ENCODE measurements at places on chromosomes 6 and 20.

- DNase-seq: no peak
These were observed 19.9 kb upstream of the DEK start for GRCh38 chr6:18284261-18284660.

GRCh38 chr6:163338671-163339405 lies 75.7 kb upstream of the QKI start:
- DNase-seq: no peak

GRCh38 chr6:128767150-128767549 lies 115.8 kb upstream of the LAMA2 start:
- DNase-seq: no peak

- no peak for DNase-seq
These were observed 511.8 kb upstream of the JARID2 start for GRCh38 chr6:14734052-14734415.

GRCh38 chr6:51855310-51856082 lies 231.9 kb downstream of the PKHD1 start:
- DNase-seq: peak; percentile 64

GRCh38 chr6:47131773-47132172 lies 89.6 kb upstream of the ADGRF1 start:
- DNase-seq: no peak

- DNase-seq: no peak
These were observed 141.1 kb upstream of the CITED2 start for GRCh38 chr6:139515511-139515910.

DNA sequence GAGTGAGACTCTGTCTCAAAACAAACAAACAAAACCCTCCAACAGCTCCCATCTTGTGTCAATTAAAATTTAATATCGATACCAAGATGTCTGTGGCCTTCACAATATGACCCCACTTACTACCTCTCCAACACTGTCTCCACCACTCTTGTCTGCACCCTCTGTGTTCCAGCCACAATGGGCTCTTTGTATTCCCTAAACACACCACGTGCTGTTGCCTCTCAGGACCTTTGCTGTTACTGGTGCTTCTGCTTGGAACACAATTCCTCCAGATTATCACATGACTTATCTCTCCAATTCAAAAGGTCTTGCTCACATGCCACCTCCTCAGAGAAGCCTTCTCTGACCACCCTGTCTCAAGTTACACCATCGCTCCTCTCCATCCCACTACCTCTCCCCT lies 6.0 kb upstream of the HCK start:
- no peak for DNase-seq

GRCh38 chr6:52513464-52513863 lies 63.4 kb downstream of the TRAM2 start:
- DNase-seq: no peak

- no peak for DNase-seq
These were observed 67.5 kb downstream of the MTHFD1L start for GRCh38 chr6:150932996-150933395.

GRCh38 chr6:156534594-156534993 lies 242.6 kb upstream of the ARID1B start:
- DNase-seq: no peak

DNA sequence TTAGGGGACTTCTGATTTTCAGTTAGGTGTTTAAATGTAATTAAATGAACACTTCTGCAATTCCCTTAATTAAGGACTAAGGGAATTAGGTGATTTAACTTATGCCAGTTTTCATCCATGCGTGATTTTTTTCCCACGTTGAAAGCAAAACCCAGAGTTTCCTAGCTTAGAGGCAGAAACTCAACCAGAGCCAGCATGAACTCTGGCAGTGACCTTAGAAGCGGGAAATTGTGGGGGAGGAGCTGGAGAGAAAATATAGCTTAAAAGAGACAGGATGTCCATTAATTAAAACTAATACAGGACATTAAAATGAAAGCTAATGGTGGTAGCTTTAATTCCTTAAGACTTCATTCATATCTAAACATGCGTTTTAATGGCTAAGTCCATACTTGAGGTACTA lies 41.6 kb downstream of the IYD start:
- DNase-seq: no peak

- no peak for DNase-seq
These were observed 288.5 kb downstream of the CDH26 start for GRCh38 chr20:60246751-60247150.

DNA sequence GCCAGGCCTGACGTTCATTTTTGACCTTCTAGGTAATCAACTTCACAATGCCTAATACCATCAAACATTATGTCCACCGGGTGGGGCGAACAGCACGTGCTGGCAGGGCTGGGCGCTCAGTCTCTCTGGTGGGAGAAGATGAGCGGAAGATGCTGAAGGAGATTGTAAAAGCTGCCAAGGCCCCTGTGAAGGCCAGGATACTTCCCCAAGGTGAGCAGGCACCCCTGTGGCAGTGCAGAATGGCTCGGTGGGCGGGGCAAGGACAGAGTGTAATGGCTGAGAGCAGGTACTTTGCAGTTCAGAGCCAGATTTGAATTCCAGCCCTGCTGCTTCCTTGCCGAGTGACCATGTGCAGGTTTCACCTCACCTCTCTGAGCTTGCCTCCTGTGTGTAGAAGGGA lies 17.1 kb downstream of the DDX27 start:
- no peak for DNase-seq

- DNase-seq: no peak
These were observed 383.4 kb downstream of the GRIK2 start for GRCh38 chr6:101776919-101777350.

DNA sequence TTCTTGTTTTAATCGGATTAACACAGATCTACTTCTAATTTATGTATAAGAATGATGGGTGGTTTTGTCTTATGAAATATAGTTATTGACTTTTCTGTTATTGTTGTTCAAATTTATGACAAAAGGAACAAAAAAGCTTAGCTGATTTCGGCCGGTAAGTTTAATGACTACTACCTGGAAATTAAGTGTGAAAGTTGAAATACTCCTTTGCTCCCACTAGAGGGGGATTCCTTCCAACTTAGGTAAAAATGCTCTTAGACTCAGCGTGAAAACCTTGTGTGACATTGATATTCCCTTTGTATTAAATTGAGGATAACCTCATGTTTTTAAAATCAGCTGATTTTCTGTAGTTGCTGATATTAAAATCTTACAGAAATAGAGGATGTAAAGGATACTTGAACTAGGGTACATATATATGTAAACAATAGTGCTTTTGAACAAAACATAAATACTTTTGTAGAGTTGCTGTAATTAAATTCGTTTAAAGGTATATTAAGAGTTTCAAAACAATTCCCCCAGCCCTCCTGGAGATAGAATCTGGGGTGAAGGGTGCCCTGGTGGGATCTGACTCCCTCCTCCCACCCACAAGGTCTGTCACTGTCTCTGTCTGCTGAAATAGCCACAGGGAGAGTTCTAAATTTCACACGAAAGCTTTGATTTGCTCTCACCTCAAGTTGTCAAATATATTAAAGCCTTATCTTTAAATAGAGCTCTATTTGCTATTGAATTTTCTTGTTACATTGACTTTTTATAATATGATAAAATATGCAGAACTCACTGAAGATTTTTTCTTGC lies 257.5 kb downstream of the ARID1B start:
- peak; percentile 35 for DNase-seq

- DNase-seq: peak; percentile 99
These were observed 639 bp upstream of the ZNF335 start for GRCh38 chr20:45972500-45973183.

GRCh38 chr6:70258483-70258882 lies 44.4 kb downstream of the COL9A1 start:
- no peak for DNase-seq

DNA sequence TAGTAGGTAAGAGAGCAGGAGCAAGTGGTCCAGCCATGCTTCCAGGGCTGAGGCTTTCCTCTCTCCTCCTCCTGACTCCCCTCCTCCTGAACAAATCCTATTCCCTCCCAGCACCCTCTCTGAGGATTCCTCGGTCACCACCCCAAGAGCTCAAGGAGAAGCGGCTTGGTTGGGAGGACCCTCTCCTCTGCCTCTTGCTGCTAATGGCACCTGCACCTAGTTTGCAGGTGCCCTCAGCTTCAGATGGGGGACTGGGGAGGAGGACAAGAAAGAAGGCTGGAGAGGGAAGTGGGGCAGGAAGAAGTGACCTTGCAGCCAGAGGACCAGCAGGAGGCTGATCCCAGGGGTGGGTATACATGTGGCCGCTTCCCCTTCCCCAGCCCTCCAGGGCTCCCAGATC lies 17.5 kb downstream of the NCR2 start:
- no peak for DNase-seq

DNA sequence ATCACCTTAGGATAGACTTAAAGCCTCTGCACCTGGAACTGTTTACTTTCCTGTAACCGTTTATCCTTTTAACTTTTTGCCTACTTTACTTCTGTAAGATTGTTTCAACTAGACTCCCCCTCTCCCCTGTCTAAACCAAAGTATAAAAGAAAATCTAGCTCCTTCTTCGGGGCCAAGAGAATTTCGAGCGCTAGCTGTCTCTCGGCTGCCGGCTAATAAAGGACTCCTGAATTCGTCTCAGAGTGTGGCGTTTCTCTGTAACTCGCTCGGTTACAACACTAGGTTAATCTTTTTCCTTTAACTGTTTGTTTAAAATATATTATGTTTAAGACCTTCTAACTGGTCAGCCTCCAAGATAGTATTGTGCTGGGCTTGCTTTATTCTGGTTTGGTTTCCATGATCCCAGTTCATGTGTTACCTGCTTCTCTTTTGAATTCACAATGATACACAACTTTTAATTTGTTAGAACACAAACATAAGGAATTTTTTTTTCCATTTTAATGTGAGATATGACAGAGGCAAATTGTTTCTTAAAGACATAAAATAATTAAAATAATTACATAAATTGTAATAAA lies 8.7 kb upstream of the NQO2 start:
- no peak for DNase-seq

Measured in GM10248 (cell line).